Activated CD4-positive, alpha-beta T cell treated with anti-CD3 and anti-CD28 coated beads, Interleukin-2, amount 50 U/mL, for 1 hour (primary cell): ENCODE measurements at places on chromosomes 2 and 18.

DNA sequence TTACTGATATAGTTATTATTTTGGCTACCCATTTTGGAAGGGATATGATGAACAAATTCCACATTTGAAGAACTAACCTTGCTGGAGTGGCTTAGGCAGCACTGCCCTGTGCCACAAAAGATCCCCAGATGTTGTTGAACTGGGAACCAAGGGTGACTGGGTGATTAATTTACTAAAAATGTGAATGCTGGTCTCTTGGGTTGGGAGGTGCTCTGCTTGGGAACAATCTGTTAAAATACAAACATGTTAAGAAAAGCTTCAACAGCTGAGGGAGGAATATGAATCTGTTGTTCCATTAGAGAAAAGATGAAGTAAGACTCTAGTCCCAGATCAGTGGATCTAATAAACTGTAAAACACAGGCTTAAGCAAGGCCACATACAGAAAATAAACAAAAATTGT is 1860.1 kb downstream of the SUCLG1 start:
- no peak for DNase-seq

GRCh38 chr2:72173640-72174321 is 26.1 kb upstream of the CYP26B1 start:
- DNase-seq: no peak

- DNase-seq: no peak
Observed at GRCh38 chr2:189485146-189485545, 43.9 kb downstream of the WDR75 start.

DNA sequence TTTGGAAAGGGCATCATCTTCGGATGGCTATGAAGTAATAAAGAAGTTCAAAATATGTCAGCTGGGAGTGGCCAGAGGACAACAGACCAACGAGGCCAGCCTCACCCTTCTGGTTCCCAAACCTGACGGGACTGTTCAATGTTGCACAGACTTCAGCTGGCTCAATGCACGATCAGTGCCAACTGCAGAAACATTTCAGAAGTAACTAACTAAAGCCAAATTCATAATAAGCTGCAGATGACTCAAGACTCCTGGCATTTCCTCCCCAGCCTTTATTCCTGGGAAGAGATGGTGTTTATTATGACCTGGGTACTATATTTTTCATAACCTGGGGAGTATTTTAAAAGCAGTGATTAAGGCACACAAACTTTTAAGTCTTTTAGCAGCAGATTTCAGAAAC is 3.8 kb upstream of the ATP6V1C2 start:
- no peak for DNase-seq

DNA sequence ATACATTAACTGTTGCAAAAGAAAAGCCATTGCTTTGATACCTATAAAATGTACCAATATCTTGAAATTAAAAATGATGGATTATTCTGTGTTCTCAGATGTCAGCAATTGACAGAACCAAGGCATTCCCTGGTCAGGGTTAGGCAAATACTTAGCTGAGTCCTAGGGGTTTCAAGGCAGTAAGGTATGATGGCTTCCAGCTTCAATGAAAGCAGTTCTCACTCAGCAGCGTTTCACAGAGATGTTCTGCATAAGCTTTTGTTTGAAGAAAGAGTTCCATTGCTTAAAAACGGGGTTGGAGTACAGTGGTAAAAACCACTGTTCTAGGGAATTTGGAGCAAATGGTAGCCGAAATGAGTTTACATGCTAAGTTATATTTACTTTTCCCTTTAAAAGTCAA is 17.0 kb upstream of the KANSL1L start:
- DNase-seq: no peak

GRCh38 chr2:207135801-207136457 is 29.8 kb downstream of the KLF7 start:
- DNase-seq: no peak

DNA sequence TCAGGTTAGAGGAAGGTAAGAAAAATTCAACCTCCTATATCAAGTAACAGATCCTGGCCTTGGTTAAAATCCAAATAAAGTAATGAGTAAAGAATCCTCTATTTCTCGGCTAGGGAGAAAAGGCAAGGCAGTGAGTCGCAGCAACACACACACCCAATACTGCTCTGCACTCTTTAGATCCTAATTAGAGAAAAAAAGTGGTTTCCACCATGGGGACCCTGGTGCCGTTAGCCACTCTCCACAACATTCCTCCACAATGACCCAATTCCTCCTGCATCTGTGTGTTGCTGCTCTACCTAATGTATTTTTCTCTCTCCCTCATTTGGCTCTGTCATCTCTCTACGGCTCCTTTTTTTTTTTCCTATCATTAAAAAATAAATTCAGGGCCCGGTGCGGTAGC is 462.7 kb downstream of the METTL4 start:
- no peak for DNase-seq
